ENCODE measurements at places on chromosomes 2 and 18.

DNA sequence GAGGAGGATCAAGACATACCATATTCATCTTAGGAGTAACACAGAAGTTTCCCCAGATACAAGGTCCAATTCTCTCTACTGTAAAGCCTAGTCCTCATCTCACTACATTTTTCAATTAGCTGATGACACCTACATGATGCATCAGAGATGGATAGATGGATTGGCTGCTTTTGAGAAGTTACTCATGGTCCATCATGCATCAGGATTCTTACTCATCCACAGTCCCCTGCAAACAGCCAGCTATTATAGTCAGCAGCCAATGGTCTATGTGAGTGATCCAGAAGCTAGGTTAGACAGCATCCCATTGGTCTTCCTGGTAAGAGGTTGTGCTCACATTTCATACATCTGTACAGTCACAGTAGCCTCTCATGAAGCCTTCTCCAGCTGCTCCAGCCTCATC is 154.5 kb upstream of the NRP2 start:
- no peak for DNase-seq

GRCh38 chr18:32368991-32369390 is 101.7 kb downstream of the GAREM1 start:
- no peak for DNase-seq

DNA sequence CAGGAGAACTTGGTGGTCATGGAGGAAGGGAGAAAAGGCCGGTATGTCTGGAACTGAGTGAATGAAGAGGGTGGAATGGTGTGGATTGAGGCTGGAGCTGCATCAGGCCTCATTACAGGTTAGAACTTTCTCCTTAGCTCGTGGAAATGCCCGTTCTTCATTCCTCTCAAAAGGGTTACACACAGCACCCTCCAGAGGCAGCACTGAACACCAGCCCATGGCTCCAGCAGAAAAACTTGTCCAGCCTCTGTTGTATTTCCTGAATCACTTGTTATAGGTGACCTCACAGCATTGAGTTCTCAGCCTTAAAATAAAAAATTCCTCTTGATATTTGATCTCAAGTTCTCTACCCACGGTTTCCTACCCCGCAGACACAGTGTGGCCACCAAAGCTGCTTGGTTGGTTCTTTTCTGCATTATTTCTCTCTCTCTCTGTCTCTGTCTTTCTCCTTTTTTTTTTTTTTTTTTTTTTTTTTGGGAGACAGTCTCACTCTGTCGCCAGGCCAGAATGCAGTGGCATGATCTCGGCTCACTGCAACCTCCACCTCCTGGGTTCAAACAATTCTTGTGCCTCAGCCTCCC is 89.6 kb downstream of the ITGB1BP1 start:
- DNase-seq: no peak

DNA sequence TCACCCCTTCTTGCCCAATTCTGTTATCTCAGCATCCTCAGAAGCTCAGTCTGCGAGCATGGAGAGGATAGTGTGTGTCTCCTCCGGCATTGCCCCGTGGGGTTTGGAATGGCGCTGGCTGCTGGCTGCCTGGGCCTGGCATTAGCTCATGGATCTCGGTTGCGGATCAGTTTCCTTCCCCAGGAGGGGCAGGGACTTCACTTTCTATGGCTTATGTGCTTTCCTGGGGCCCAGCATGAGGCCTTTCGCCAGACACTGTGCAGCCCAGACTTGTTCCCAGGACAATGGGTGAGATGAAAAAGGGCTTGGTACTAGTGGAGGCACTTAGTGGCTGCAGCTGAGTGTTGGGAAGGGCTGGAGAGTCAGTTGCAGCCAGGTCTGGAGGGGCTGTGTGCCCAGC is 143.3 kb downstream of the GLI2 start:
- DNase-seq: no peak

- DNase-seq: no peak
These were observed 46.7 kb downstream of the RPL31 start for GRCh38 chr2:101048756-101049155.

- DNase-seq: no peak
These were observed 13.4 kb downstream of the DNAJB2 start for GRCh38 chr2:219292616-219293015.

DNA sequence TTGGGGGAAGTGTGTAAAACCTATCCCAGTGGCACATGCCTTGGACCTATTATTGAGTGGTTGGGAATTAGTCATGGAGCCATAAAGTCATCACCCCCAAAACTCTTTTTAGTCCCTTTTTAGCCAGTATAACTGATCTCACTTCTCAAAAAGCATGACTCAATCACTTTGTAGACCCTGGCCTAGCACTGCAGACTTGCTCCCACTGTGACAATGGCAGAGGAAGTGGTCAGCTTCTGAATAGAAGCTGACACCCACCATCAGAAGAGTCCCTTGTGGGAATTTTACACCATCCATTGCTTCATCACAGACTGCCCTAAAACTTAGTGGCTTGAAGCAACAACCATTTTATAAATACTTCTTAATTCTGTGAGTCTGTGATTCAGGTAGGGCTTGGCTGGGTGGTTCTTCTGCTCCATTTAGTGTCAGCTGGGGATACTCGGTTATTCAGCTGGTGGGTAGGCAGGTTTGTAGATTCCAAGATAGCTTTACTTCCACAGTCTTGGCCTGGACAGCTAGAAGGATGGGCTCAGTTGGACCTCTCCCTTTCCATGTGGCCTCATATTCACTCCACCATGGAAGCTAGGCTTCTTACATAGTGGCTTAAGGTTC is 10.8 kb upstream of the ITGA6 start:
- DNase-seq: no peak

- DNase-seq: no peak
These were observed 12.4 kb downstream of the KIF5C start for GRCh38 chr2:148887350-148888002.

All from activated T-helper 1 cell treated with anti-CD3 and anti-CD28 coated beads, Interleukin-12 subunit alpha, Interleukin-12 subunit beta, Interleukin-2, Interleukin-4 antibody, amounts not matched to agents 30 ng/mL and 10 ng/mL and 1 ng/mL, durations not matched to agents 14 hours and 24 hours and 36 hours (primary cell).